Activated CD4-positive, alpha-beta T cell treated with anti-CD3 and anti-CD28 coated beads for 36 hours (primary cell): ENCODE measurements at places on chromosomes 12 and 14.

- DNase-seq = no peak
These were observed 105.2 kb upstream of the CDKN3 start for GRCh38 chr14:54291491-54292191.

DNA sequence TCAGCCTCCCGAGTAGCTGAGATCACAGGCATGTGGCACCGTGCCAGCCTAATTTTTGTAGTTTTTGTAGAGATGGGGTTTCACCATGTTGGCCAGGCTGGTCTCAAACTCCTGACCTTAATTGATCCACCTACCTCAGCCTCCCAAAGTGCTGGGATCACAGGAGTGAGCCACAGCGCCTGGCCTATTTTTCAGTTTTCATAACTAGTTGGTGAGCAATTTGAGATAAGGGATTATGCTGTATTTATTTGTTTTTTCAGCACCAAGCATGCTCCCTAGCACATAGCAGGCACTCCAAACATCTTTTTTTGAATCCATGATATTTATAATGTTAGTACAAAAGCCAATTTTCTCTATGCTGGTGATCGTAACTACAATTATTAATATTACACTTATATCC is 541.2 kb downstream of the SNAPC1 start:
- no peak for DNase-seq

GRCh38 chr12:117227000-117227653 is 36.9 kb upstream of the FBXO21 start:
- no peak for DNase-seq

- DNase-seq = no peak
These were observed 92.9 kb downstream of the APAF1 start for GRCh38 chr12:98738002-98738401.

DNA sequence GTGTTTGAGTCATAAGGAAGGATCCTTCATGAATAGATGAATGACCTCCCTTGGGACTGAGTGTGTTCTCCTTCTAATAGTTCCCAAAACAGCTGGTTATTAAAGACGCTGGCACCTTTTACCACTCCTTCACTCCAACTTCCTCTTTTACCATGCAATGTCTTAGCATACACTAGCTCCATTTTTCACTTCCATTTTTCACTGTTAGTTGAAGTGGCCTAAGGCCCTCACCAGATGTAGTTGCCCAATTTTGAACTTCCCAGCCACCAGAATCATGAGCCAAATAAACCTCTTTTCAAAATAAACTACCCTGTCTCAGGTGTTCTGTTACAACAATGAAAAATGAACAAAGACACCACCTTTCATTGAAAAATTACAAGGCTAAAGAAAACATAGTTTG is 64.7 kb downstream of the GPR65 start:
- no peak for DNase-seq

DNA sequence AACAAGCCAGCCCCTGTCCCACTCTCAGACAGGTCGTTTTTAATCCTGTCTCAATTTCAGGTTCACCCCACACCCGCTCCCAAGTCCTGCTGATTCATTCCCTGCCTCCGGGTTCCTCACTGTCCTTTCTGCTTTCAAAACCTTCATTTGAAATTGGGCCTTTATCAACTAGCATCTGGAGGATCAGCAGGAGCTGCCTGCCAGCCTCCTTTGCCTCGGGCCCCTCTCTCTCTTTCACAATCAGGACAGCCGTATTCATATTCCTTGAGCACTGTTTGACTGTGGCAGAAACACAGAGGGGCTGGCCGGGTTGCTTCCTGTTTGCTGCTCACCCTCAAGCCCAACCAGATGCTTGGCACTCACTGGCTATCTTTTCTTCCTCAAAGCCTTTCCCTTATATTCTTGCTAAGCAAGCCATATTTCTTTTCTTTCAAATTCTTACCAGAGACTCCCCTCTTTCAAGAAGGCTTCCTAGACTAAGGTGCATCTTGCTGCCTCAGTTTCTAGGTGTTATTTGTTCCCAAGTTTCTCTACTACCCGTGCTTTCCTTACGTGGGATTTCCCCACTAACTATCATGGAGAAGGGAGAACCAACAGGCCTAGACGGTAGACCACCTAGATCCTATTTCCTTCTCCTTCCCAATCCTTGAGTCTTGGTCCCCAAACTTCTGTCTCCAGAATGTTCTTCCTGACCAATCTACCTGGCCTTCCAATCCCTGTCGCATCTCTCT is 3.0 kb downstream of the GALNT6 start:
- DNase-seq = no peak

DNA sequence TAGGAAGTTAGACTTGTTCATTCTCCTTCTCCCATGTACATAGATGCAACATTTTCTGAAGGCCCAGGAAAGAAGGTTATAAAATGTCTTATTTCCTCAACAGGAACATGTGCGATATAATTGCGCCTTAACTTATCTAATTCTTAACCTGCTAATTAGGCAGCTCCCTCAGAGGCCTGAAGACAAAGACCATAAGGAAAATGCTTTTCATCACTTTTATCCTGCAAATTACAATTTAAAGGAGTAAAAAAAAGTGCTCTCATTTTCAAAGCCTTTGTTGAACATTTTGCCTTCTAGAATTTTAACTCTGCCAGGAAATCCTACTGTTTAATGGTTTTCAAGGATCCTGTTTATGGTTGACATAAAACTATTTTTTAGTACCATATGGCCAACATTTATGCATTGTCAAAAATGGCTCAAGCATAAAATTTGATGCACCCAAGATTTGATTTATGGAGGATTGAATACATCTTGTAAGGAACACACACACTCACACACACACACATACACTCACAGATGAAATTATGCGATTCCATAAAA is 660.4 kb upstream of the TMEM132C start:
- no peak for DNase-seq

DNA sequence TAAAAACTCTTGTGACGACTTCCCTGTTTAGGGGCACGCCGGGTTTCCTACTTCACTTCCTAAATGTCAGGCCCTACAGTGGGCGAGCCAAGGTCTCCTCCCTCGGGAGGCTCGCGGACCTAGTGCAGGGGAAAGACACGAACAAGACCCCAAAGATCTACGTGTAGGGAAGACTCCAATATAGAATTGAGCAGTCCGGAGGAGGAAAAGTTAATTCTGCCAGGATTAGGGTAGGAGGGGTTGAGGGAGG is 564 bp downstream of the ATXN3 start:
- peak; percentile 24 for DNase-seq

DNA sequence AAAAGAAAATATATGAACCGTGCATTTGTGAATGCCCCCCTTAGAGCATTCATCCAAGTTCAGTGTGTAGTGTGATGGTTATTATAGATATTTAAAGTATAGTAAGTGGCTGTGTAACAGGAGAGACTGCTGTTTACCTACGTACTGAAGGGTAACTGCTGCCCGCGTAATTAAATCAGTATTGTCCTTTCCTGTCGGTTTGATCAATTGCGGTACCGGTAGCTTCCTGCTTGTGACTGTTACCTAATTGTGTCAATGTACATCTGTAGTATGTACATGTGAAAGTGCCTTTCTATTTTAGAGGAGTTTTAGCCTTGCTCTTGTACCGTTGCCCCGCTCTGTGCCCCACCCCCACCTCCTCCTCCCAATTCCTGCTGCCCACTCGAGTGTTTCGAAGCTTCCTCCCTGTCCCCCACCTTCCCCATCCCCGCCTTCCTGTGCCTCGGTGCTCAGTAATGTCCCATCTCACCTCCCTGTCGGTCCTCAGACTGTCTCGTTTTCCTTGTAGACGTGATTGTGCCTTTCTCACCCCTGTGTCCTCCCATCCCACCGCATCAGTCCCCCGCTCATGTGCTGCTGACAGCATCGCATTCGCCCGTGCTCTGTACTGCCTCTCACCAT is 75.0 kb downstream of the KICS2 start:
- DNase-seq = no peak
